ENCODE measurements at places on chromosomes 11 and 22.

DNA sequence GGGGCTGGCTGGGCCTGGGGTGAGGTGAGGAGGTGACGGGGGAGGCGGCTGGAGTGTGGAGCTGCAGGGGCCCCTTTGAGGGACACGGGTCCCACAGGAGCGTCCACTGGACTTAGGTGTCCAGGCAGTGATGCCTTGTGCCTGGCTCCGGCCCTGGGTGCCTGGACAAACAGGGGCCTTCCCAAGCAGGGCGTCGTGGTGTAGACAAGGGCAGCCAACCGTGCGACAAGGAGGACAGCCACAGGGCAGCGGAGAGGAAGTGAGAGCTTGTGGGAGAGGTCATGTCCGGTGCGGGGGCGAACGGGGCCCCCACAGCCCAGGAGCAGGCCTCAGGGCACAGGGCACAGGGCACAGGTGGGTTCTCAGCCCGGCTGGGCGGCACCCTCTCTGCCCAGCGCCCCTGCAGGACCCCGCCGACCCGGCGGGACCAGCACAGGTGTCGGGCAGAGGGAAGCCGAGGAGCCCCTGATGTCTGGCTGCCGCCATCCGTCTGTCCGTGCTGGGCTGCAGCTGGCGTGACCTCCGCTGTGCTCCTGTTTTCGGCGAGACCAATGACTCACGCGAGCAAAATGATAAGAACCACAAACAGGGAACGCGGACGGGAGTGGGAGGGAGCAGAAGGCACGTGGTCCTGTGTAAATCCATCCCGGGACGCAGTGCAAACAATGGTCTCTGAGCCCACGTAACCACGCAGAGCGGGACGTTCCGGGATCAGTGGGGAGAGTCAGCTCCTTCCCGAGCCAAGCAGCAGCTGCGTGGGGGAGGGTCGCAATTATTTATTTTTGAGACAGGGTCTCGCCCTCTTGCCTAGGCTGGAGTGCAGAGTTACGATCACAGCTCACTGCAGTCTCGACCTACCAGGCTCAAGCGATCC lies 49.1 kb upstream of the A4GALT start:
- no peak for DNase-seq

GRCh38 chr22:42905702-42906183 lies 48.7 kb upstream of the ARFGAP3 start:
- DNase-seq = no peak

GRCh38 chr22:33051960-33052839 lies 6.0 kb downstream of the SYN3 start:
- no peak for DNase-seq

DNA sequence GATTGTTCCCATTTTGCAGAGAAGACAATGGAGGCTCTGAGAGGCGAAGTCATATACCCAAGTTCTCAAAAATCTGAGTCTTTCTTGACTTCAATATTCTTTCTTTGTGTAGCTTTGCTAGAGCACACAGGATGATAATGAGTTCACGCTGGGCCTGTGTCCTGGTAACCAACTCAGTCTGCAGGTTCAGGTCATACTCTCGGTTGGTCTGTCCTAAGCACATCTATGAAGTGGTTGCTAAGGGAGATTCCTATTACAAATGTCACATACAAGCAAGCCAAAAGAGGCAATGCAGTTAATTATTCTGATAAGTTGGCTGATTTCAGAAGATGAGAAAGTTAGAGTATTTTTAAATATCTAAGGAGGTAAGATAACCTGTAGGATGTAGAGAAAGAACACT lies 481.0 kb downstream of the SOX6 start:
- DNase-seq = no peak

DNA sequence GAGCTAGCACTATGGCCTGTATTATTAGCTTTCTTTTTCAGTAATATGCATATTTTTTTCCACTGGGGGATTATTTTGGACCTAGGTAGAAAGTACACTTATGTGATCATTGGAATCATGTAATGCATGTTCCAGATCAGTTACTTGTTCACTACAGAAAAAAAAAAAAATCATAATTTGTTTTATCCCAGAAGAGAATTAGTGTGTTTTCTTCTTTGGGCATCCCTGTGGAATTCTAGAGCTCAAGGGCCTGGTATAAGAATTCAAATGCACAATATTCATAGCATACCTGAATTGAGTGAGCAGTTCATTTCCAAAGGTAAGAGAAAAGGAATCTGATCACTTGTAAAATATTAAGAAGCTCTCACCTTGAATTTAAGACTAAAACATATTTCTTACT lies at the start of gene OR5T1:
Gene OR5T1 (plus strand): TSS at position 301 of the 400 bp plus-strand sequence. CDS start 1,485 bp downstream, outside the sequence.
- no peak for DNase-seq

DNA sequence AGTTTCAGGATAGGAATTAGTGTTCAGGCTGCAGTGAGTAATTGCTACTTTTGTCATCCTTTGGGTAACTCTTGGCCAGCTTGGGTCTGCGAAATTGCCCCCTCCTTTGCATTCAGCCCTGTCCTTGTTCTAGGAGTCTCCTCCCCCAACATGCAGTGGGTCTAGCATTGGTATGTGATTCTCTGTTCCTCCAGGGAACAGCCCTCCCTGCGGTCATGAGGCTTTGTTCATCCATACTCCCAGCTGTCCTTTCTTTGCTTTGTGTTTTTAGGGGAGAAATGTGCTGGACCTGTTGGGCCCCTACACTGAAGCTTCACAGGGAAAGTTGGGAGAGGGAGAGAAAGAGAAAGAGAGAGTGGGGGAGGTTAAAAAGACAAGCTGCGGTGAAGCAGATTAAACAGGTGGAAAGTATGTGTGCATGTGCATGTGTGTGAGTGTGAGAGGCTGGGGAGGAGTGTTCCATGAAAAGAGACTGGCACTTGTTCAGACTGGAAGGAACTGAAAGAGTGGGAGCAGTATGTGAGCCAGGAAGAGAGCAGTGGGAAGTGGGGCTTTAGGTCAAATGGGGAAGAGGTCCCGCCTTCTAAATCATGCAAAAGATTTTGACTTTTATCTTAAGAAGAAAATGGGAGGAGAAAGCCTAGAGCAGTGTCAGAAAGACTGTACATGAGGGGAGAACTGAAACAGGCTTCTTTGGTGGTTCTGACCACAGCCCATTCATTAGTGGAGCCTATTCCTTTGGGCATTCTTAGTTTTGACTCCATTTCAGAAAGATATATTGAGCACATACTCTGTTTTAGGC lies 17.9 kb upstream of the SESN3 start:
- no peak for DNase-seq

GRCh38 chr11:125168918-125169456 lies 4.4 kb downstream of the PKNOX2 start:
- DNase-seq = no peak

DNA sequence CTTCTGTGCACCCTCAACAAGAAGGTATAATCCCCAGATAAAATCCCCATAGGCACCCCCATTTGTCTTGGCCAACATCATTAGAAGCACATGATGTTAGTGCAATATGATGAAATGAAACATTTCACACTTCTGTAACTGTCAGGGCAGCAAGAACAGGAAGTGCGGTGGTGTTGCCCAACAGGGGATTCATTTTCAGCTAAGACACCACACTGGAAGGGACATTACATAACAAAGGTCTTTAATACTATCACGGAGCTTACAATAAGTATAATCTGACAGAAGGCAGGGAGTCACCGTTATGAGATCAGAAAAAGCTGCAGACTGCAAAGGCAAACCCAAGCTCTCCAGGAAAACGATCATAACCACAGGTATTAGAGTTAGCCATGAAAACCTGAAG lies 2.0 kb downstream of the OR52W1 start:
- no peak for DNase-seq

GRCh38 chr11:113193946-113194345 lies 120.4 kb upstream of the TTC12 start:
- no peak for DNase-seq

All from BJ (cell line).